Purkinje cell (primary cell): ENCODE measurements at places on chromosomes 16 and 17. TPM values are rescaled to one million over a fixed set of nuclear protein-coding genes. Genes with fewer than 3 reads are reported as not detected.

FADS6 gene
- 5.1 and 6.8 TPM in 2 replicates for polyA plus RNA-seq

VASN gene
- polyA plus RNA-seq = 0.11 TPM in 1 of 2 replicates, not detected in the other

RPL19 gene
- polyA plus RNA-seq = 1,063 and 1,093 TPM in 2 replicates

COQ7 gene
- 8.5 and 11.4 TPM in 2 replicates for polyA plus RNA-seq

SMTNL2 gene
- polyA plus RNA-seq = 0.12 TPM in 1 of 2 replicates, not detected in the other

ESRP2 gene
- polyA plus RNA-seq = not detected in 2 replicates

ZNF768 gene
- polyA plus RNA-seq = 0.38 TPM in 1 of 2 replicates, not detected in the other

KAT2A gene
- 11.8 and 17.1 TPM in 2 replicates for polyA plus RNA-seq

CDRT15 gene
- not detected in 2 replicates for polyA plus RNA-seq

CLEC3A gene
- polyA plus RNA-seq = not detected in 2 replicates

ITGAD gene
- polyA plus RNA-seq = not detected in 2 replicates
